NCI-H774 (cell line): ENCODE measurements at places on chromosomes 11 and 22.
A peak's percentile ranks its signal among the peaks of the same experiment; 100 is the strongest.

GRCh38 chr11:74024261-74025029 lies 15.6 kb upstream of the UCP3 start:
- DNase-seq: no peak

GRCh38 chr11:16780698-16781550 lies 42.5 kb downstream of the C11orf58 start:
- no peak for DNase-seq

DNA sequence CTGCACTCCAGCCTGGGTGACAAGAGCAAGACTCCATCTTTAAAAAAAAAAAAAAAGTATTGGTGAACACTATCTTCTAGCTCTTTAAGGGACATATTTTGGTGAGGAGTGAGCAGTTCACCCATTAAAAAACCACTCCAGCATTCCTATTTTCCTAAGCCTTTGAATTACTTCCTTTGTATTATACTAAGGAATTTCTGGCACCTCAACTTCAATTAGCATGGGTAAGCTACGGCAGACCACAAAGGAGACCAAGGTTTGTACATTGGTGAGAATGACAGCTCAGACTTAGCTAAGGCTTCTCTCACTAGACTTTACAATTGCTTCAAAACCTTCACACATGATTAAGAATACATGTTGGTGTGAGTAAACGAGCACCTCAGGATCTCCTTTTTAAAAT lies 57.0 kb upstream of the BIRC3 start:
- no peak for DNase-seq

DNA sequence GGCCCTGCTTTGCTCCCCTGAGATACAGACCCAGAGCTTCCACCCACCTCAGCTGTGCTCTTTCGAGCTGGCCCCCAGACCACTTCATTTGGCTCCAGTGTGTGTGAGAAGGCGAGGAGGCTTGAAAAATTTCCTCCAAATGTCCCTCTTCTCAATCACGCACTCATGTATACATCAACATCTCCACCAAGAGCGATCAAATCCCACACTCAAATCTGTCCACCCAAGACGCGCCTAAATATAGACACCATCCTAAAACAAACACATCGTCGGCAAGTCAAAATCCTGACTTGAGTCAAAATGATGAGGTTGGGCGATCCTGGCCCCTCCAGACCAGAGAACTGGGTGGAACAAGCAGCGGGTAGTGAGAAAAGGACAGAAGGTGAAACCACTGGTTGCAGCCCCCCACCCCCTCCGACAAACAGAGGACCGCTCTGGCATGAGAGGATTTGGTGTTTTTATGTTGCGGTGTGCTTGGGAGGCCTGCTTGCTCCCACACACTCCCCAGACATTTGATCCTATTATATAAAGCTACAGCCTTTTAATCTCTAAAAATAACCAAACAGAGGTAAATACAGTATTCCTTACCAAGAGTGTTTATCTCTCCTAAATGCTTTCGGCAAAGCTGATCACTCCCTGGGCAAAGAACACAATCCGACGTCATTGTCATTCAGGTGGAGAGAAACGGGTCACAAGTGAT lies 10.2 kb downstream of the MN1 start:
- DNase-seq: no peak

- DNase-seq: no peak
Measured at GRCh38 chr11:134079317-134079716, 10.4 kb downstream of the JAM3 start.

DNA sequence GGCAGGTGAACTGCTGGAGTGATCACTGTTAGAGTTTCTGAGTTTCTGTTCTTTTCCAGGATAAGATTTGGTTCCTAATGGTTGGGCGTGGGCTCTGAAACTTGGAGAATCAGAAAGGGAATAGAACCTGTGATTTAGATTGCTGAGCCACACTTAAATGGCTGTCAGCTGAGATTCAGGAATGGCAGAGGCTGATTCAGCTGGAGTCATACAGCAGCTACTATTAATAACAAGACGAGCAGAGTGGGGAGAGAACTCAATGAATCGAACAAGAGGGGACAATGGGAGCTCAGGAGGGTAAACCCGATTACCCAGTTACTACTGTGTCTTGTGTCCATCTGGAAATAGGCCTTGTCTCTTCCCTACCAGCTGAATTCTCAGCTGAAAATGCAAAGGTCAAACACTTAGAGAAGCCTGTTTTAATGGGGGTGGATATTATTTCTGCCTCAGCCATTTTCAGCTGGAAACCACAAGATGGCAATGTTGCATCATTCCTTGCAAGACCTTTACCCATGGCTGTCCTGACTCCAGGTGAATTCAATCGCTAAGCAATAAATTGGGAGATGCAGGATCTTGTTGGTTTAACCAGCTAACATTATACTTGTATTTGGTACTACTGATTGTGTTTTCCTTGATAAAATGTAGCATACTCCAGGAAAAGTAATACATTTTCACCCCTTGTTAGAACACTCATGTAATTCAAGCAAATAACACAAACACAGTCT lies 104.5 kb upstream of the RAG2 start:
- DNase-seq: peak; percentile 36

DNA sequence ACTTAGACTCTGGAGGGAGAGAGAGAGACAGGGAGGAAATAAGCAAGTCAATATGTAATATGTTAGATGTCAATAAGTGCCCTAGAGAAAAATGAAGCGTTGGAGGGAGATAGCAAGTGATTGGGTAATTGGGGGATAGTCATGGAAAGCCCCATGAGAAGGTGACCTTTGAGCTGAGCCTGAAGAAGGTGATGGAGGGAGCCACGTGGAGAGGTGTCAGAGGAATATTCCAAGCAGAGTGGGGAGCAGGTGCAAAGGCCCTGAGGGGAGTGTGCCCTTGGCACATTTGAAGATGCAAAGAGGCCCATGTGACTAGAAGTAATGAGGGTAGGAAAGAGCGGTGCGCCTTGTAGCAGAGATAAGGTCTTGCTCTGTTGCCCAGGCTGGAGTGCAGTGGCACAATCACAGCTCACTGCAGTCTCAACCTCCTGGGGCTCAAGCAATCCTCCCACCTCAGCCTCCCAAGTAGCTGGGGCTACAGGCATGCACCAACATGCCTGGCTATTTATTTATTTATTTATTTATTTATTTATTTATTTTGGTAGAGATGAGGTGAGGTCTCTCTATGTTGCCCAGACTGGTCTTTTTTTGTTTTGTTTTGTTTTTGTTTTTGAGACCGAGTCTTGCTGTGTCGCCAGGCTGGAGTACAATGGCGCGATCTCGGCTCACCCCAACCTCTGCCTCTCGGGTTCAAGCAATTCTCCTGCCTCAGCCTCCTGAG lies 2.1 kb downstream of the LHFPL7 start:
- no peak for DNase-seq

DNA sequence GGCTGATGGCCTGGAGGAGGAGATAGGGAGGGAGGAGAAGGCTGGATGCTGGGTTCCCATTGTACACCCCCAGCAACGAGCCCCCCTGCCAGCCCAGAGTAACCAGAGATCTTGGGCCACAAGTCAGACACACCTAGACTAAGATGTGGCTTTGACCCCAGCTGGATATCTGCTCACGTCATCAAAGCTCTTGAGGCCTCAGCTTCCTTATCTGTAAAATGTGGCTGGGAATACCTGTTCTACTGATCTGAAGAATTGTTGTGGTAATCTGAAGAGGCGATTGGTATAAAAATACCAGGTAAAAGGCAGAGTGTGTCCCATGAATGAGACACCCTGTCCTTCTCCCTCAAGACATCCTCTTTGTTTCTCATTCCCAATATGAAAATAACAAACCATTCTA lies 280.0 kb downstream of the ST3GAL4 start:
- no peak for DNase-seq

DNA sequence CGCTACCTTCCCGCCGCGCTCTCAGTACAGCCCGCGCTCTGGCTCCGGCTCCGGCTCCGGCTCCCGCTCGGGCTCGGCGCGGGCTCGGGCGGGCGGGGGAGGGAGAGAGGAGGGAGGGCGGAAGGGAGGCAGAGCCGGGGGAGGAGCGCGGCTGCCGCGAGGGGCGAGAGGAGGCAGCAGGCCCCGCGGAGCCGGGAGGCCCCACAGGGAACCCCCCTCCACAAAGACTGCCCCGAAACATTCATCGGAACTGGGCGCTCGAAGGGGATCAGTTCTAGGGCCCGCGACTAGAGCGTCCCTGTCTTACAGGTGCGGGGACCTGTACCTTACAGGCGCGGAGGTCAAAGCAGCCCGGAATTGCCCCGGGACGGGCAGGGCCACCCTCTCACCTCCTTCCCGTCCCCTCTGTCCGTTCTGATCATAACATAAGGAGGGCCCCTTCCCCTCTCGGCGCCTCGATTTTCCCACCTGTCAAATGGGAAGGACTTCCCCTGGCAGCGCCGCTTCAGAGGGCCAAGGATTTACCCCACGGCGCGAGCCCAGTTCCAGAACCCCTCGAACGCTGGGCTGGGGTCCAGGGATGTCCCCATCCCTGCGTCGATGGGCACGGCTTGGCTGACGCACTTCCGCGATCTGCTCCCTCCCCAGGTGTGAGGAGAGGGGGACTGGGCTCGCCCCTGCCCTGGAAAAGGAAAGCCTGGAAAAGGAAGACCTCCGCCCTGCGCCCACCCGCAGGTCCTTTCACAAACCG lies at the start of gene SHISA8:
Gene SHISA8, minus strand, starts transcription at position 40 of the 751 bp plus-strand sequence. CDS start 407 bp downstream, outside the sequence.
- peak; percentile 27 for DNase-seq

DNA sequence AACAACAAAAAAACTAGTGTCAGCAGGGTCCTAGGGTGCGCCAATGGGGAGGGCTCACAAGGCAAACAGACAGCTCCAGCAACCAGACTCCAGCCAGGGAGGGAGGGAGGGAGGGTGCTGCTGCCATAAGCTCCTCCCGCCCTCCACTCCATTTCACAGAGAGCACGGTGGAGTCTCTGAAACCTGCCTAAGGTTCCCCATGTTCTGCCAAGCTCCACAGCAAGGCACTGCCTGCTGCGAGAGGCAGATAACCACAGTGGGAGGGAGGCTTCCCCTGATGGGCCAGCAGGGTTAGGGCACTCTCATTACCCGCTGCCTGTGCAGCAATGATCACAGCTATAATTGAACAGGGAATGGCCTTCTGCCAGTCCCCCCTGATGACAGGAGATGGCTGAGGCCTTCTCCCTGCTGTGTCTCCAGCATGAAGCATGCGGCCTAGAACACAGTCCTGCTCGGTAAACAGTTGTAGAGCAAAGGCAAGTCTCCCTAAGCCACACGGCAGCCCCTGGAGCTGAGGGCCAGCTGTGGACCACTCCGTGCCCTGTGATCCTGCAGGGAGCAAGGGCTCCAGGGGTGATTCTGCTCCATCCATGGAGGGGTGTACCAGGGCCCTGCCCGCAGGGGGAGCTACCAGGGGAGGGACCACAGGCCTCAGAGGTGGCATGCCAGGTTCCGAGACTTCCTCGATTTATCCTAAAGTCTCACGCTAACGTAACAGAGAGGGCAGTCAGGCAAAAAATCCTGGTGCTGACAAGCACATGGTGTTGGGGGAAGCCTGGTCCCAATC lies 42.9 kb downstream of the PC start:
- DNase-seq: no peak

DNA sequence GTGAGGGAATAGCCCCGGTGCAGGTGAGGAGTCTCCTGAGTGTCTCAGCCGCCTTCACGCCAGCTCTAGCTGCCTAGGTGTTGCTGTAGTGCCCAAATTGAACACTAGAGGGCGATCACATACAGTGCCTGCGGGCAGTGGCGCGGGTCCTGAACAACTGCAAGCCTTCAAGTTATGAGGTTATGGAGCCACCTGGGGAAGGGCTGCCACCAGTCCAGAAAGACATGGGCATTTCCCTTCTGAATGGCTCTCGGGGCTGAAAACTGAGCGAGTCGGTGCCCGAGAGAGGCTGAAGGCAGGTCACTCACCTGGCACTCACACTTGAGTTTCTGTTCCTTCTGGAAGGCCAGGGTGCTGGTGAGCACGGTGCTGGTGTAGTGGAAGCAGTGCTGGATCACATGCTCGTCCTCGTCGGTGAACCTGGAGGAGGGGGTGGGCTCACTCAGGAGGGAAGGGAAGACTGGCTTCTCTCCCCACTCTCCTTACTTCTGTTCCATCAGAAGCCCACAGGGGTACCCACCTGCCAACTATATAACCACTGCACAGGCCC lies 88.4 kb downstream of the PDE2A start:
- peak; percentile 58 for DNase-seq

DNA sequence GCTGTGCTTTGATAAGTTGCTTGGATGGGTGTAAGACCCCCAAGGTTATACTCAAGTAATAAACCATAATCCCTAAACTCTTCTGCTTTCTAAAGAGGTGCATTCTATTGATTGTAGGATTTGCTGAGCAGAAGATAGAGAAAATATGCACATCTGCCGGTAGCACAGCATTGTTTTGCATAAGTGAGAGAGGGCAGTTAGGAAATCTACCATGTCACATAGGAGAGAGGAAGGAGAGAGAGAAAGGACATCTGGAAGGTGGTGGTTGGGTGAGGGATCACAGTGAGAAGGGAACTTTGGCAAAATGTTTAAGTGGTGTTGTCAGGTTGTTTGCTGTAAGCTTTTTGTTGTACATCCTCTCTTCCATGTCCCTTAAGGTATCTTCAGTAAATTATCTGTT lies 73.6 kb upstream of the BDNF start:
- no peak for DNase-seq

GRCh38 chr11:65503949-65504673 lies 5.3 kb downstream of the MALAT1 start:
- no peak for DNase-seq

DNA sequence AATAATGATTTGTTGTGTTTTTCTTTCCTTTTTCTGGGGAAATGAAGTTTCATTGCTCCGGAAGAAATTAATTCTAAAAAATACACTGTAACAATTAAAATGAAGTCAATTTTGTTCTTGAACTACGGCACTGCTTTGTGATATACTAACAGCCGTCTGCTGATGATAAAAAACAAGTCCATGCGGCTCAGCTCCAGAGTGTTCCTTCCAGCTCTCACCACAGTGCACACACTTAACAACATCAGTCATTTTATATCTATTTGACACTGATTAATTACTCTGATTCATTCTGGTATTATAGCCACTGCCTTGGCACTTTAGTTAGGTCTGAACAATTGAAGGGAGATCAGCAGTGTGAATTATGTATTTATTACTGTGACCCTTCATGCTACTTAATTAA lies 97.4 kb upstream of the SLC6A5 start:
- DNase-seq: peak; percentile 9

DNA sequence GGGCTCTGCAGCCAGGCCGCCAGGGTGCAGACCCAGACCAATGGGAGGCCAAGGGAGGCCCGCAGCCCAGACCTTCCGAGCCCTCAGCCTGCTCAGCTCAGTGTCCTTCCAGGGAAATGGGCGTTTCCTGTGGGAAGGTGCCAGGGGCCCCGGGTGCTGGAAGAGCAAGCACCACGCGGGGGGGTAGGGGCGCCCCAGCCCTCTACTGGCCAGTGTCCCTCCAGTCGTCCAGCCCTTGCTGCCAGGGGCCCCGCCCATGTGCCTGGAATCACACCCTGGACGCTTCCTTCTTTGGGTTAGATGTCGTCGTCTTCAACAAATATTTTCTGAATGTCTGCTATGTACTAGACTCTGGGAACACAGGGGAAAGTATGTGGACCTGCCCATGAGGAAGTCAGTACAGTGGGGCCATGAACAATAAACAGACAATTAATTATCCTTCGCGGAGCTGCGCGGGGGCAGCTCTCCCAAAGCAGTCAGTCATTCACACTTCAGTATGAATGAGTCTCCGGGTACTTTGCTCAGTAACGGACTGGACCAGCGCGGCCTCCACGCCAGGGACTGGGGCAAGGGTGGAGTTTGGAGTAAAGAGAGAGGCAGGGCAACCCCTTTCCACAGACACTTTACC lies 60.2 kb downstream of the CDKN1C start:
- DNase-seq: no peak

- no peak for DNase-seq
Measured at GRCh38 chr11:9493492-9493891, 32.7 kb downstream of the ZNF143 start.

- DNase-seq: no peak
Measured at GRCh38 chr11:2306452-2306823, 4.6 kb downstream of the TSPAN32 start.

- peak; percentile 89 for DNase-seq
Measured at GRCh38 chr11:100681064-100681502, 6.0 kb upstream of the ARHGAP42 start.
